ENCODE measurements at places on chromosomes 3 and 15.

- DNase-seq: no peak
These were observed 40.8 kb upstream of the FILIP1L start for GRCh38 chr3:100155128-100155527.

- DNase-seq: no peak
These were observed 34.9 kb downstream of the DCLK3 start for GRCh38 chr3:36729204-36730056.

- no peak for DNase-seq
These were observed 46.4 kb downstream of the MORC1 start for GRCh38 chr3:109071350-109072142.

GRCh38 chr3:168212664-168213285 lies 117.1 kb upstream of the GOLIM4 start:
- no peak for DNase-seq

DNA sequence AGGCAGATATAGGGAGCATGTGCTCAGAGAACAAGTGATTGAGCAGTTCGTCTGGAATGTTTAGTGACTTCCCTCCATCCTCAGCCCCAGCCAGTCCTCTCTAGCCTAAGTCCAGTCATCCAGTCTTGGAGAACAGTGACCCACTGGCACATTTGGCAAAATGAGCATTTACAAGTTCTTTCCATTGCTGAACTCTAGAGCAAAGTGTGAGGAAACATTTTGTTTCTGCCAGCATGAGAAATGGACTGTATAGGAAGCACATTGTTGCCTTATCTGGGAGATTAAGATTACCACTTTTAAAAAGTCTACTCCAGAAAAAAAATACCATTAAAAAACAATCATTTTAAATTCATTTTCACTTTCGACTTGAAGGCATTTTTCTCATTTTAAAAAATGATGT lies 353.6 kb downstream of the SHQ1 start:
- no peak for DNase-seq
